ENCODE measurements at places on chromosomes 13 and 19.

DNA sequence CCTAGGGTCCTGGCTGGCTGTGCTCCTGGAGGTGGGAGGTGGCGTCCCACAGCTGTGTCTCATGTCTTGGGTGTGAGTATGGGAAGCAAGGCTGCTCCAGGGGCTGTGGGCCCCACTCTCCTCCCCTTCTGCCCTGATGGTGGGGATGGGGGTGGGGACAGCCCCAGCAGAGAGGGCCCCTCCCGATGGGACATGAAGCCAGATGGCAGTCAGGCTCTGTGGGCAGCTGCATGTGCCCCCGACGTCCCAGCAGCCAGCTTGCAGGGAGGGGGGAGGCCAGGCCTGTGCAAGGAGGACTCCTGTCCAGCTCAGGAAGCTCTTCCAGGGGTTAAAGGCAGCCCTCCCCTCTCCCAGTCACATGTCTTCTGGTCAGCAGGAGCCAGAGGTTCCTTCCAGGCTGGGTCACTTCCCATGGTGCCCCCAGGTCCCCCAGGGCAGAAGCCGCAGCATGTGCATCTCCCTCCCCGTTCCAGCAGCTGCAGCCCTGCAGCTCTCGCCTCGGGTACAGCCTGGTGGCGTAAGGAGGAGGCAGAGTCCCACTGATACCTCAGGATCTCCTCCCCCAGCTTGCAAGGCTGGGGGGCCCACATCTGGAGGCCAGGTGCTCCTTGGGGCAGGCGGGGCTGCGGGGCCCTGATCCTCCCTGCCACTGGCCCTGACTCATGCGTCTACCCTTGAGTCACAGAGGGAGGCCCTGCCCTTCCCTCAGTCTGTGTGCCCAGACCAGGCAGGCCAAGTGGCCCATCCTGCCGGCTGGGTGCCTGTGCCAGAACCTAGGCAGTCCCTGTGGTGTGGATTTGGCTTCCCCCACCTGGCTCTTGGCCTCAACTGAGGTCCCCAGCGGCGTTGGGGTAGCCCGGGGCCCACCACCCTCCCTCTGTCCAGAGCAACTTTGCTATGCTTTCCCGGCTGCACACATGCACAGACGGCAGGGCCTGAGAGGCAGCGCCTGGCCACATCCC lies 13.0 kb downstream of the YIPF2 start:
- DNase-seq, result no peak

GRCh38 chr19:44602081-44602480 lies 11.3 kb upstream of the IGSF23 start:
- no peak for DNase-seq

GRCh38 chr13:43316946-43317353 lies 293.6 kb downstream of the DNAJC15 start:
- no peak for DNase-seq

GRCh38 chr19:6521718-6522646 lies 8.8 kb upstream of the TNFSF9 start:
- no peak for DNase-seq

DNA sequence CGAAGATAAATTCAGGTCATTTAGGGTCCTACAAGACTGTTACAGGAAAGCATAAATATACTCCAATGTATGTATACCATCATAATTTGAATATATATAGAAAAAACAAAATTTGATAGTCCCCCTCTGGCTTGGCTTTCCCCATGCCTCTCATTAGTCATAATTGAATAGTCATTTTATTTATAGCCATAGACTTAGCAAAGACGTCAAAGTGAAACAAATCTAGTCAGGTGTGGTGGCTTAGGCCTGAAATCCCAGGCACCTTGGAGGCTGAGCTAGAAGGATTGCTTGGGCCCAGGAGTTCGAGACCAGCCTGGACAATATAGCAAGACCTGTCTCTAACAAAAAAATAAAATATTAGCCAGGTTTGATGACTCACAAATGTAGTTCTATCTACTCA lies 141.1 kb downstream of the TNFRSF19 start:
- no peak for DNase-seq

DNA sequence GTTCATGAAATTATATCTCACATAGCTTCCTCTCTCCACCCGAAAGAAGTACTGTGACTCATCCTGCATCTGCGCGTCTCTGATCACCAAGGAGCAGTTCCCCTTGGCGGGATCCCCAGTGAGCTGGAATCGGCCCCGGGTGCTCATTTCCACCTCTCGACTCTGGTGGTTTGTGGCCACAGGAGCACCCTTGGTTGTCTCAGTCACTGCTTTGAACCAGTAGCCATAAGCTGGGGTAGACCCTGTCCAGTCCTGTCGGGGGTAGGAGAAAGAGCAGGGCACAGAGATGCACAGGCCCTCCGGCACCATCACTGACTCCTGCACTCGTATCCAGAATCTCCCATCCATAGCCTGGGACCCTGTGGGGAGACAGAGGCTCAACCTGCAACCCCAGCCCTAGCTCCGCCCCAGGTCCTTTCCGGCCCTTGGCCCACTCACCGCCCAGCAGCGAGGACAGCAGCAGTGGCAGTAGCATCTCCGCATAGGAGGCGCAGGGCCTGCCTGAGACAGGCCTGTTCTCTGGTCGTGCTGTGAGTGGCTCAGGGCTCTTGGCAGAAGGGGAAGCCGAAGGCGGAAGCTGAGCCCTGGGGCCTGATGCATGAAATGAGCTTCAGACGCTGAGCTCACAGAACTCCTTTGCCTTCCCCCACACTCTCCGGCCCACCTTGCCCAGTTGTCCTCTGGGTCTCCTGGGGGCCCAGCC lies at the start of gene SIGLEC10:
SIGLEC10 (minus strand) TSS at position 536 of the 703 bp plus-strand sequence; CDS start at position 475, 61 bp downstream.
- DNase-seq, result no peak
